T47D (cell line): ENCODE measurements at places on chromosomes 1 and 21.

- DNase-seq, result peak; percentile 11
Measured at GRCh38 chr1:162475089-162475488, 22.5 kb upstream of the UHMK1 start.

GRCh38 chr1:34060901-34061415 lies 104.1 kb downstream of the CSMD2 start:
- DNase-seq, result no peak

DNA sequence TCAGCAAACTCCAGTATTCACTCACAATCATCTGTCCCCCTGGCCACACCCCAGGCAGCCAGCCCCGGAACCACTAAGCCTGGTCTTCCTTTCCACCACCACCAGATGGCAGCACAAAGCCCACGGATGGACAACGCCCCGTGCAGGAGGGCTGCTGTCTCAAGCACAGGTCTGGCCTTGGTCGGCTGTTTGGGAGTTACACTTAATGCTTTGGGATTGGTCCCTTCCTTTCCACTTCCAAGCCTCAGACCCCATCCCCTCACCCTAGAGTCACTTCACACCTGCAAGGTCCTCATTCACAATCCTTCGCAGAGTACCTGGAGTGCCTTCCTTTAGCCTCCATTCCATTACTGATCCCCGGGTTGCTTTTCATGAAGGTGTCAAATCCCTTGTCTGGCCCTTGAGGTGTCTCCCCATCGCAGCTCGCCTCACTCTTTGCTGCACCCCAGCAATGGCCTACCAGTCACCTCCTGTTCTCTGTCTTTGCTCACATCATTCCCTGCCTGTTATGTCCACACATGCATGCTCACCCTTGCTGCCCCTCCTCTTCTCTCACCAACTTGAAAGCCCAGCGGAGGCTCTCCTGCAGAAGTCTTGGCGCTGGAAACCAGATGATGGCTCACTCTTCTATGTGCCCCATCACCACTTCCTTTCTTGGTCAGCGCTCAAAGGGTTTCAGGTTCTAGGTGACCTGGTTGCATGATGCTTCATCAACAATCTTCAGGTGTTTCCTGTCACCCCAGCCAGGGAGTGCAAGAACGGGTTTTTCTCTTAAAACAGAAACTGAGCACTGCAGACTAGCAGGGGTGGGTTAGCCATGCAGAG lies 24.9 kb upstream of the KCNA2 start:
- DNase-seq, result peak; percentile 33

GRCh38 chr21:26093122-26093521 lies 77.4 kb downstream of the APP start:
- DNase-seq, result no peak

DNA sequence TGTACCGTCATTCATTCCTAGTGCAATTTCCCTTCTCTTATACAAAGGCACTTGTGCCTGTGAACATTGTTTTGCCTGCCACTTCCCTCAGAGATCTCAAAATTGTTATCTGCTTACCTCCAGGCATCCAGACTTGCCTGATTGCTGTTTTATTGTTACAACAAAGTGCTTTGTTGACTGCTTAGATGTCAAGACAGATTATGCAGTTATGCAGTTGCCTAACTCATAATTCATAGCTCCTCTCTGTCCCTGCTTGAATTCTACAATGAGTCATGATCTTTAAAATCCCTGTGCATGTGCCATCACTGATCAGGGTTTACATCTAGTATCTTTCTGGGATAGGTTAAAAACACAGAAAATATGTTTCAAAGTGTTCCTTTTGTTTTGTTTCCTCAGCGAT lies 24.5 kb downstream of the CXADR start:
- peak; percentile 44 for DNase-seq

DNA sequence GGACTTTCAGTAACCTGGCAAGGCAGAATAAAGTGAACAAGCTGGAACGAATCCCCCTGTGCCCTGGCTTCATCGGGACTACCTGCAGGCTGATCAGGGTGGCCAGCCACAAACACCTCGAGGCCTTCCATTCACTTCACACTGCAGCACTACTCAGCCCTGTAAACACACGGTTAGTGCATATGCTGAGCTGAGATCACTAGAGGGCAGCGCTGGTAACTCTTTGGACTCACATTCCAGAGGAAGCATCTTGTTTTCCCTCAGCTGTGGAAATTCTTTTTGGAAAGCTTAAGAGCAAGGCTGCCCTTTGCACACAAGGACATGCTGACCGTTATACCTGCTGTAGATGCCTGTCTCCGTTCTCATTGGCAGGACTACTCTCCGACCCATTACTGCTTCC lies 32.1 kb downstream of the PCSK9 start:
- peak; percentile 37 for DNase-seq

GRCh38 chr1:89286549-89287180 lies 14.0 kb upstream of the GBP5 start:
- no peak for DNase-seq

- DNase-seq, result no peak
Measured at GRCh38 chr1:211752951-211753486, 77.5 kb downstream of the LPGAT1 start.

DNA sequence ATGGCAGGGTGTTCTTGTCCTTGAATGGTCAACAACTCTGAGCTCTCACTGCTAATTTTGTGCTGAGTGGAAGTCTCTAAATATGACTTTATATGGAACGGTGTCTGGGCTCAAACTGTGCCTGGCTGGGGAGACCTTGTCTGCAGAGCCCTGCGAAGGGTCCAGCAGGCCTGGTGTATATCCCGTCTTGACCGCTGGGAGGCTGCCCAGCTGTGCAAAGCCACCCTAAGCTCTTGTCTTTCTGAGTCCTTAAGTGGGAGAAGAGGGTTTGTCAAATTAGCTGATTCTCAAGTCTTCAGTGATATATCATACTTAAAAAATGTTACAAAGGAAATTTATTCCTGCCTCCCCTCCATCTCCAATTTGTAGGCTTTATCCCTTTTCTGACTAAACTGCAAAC lies 198.7 kb downstream of the KCNJ6 start:
- DNase-seq, result no peak

DNA sequence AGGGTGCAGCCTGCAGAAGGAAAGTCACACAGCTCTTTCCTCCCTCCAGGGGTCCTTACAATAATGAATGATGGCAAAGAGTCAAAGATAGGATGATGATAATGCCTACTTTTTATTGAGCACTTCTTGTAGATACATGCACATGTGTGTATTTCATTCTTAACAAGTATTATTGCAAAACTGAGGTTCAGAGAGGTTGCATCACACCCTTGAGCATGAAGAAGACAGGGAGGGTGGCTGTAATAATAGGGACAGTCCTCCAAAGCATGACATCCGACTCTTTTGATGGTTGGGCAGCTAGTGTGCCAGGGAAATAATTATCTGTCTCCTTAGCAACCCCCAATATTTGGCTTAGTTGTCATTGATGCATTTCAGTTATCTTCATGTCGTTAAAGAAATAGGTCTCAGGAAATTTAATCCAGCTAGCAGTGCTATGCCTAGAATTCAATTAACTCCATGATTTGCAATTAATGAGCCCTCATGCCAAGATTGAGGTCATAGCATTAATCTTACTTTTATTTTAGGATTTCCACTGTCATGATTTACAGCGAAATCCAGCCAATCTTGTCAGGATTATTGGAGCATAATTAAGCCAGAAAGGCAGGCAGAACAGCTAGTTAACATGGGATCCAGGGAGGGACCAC lies 35.0 kb downstream of the DNAJC6 start:
- DNase-seq, result no peak

GRCh38 chr1:44354268-44354839 lies 703 bp downstream of the ERI3 start:
- peak; percentile 35 for DNase-seq

DNA sequence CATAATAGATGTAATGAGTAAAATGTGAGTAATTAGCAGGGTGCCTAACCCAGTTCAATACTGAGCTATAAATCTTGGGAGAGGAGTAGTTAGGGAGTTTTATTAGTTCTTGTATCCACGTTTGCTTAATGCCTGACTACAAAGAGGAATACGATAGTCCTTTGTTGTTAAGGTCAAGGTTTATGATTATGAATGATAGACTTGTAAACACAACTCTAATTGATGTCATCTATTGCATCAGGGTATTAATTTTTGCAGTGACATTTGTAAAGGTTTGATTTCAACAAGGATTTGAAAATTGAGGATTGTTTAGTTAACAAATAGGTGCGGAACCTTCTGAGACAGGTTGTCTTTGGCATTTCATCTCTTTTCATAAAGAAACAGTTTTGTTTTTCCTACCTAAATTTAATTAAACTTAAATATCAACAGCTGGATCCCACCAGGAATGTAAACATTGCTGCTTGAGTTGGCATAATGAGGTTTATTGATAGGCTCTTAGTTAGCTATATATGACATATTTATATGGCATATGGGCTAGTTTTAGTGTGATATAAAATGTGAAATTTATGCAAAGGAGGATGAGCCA lies 9.7 kb downstream of the SOAT1 start:
- no peak for DNase-seq

DNA sequence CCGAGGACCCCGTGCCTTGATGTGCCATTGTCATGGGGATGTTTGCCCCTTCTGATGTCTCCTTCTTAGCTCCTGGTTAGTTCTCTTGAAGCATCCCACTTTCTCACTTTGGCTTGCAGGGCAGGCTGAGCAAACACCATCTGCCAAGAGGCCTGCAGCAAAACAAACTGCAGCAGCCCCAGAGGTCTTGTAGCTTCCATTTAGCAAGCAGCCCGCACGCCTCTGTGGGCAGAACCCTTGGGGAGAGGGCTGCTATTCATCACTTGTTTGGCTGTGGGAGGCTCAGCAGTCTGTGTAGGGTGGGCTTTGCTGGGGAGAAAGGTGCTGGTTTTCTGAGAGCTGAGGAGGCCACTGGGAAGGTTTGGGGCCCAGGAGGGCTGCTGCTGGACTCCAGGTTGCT lies 56.7 kb downstream of the KCNC4 start:
- DNase-seq, result no peak

GRCh38 chr1:18799454-18799853 lies 60.0 kb downstream of the TAS1R2 start:
- DNase-seq, result no peak

GRCh38 chr1:248009681-248010080 lies 3.8 kb upstream of the OR2L5 start:
- DNase-seq, result no peak

GRCh38 chr1:221766210-221766609 lies 24.3 kb upstream of the DUSP10 start:
- no peak for DNase-seq

DNA sequence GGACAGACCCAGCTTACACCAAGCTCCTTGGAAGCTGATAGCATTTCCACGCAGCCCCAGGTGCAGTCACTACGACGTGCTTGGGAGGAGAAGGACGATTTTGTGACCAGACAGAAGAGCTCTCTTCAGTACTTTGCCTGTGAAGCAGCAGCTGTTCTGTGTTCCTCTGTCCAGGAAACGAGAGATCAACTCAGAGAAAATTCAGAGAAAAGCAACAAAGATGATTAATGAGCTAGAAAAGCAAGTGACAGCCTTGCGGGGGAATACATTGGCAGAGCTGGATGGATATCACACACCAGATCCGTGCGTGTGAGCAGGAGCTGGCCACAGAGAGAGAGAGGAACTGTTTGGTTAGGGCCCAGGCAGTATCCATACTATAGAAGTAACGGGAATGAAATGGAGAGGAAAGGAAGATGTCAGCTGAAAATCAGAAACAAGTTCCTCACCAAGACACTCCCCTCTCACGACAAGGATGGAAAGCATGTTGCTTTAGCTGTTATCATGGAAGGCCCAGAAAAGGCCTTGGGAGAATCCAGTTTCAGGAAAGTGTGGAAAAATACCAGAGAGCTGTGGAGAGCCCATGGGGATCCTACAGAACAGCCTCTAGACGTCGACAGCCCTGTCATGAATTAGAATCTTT lies 106.2 kb downstream of the TOMM20 start:
- DNase-seq, result no peak

DNA sequence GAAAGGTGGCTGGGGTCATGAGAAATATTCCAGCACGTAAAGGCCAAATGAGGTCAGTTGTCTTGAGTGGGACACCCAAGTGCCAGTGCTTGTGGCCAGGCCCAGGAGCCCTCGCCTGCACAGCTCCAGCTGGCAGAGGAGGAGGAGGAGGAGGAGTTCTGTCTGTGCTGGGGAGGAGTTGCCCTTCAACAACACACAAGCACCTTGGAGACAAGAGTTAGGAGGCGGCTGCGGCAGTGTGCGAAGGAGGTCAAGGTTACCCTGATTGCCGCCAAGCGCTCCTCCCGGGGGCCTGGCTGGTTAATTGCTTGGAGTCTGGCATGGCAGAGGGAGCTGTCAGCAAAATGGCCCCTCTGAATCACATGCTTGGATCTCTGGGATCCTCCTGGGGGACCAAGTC lies 45.1 kb downstream of the GRIK3 start:
- DNase-seq, result no peak

GRCh38 chr21:24127651-24128050 lies 1479.6 kb downstream of the MRPL39 start:
- no peak for DNase-seq

DNA sequence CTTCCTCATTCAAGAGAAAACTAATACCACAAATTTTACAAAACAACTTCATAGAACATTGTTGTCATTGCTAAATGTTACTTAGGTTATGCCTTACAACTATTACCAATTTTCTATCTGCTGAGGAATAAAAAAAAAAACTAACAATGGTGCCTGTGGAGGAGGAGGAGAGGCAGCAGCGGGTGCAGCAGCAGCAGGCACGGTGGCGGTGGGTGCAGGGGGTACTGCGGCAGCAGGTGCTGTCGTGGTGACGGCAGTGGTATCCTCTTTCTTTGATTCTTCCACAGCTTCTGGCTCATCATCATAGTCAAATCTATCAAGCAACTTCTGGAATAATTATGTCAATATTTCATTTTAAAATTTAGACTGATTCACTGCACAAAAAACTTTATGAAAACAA lies 35.5 kb downstream of the SCAF4 start:
- DNase-seq, result no peak

- DNase-seq, result no peak
Measured at GRCh38 chr1:116686723-116687352, 19.3 kb upstream of the IGSF3 start.

DNA sequence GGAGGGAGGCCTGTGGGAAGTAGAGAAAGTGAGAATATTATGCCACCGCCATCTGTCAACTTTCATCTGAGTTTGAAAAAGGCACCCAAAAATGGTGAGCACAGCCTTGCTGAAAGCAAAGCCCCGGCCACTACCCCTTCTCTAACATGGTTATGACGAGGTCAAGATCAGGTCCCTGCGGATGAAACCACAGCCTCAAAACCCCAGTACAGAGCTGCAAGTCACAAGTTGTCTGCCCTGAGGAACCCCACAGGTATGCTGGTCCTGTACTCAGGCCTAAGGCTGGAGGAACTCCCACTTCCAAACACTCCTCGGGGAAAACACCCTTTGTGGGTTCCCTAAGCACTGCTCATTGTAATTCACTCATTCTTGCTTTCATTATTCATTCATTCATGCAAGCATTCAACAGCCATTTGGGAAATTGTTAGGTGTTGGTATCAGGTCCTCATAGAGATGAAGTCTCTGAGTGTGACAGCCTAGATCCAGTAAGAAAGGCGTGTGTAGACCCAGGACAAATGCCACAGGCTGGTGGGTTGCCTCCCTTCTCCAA lies 216.6 kb upstream of the EDN2 start:
- DNase-seq, result no peak

GRCh38 chr1:92837062-92837461 lies 5.2 kb downstream of the RPL5 start:
- no peak for DNase-seq

GRCh38 chr1:205477759-205478247 lies 22.0 kb upstream of the BLACAT1 start:
- DNase-seq, result peak; percentile 99
